DMS53 (cell line): ENCODE measurements at places on chromosomes 1 and 21.
A peak's percentile ranks its signal among the peaks of the same experiment; 100 is the strongest.

DNA sequence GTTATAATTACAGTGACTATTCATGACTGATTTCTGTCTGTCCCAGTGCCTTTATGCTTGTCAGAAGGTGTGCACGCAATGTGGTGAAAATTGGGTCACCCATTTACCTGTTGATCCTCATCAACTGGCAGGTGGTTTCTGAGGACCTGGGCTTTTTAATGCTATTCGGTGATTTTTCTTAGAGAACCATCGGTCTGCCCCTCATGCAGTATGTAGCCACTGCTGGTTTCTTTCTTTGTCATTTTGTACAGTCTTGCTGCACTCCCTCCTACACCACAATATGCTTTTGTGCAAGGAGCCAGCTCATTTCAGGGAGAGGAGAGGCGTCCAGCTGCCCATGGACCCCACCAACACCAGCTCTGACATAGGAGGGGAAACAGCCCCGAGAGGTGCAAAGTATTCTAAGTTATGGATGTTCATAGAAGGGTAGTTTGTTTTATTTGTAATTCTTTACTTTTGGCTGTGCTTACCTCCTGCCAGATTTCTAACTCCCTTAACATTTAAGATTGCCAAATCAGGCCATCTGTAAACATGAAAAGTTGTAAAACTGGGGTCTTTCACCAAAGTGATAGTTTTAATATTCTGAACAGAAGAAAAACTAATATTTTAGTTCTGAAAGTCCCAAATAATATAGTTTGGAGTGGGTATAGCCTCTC is 325.3 kb downstream of the PTBP2 start:
- no peak for DNase-seq

DNA sequence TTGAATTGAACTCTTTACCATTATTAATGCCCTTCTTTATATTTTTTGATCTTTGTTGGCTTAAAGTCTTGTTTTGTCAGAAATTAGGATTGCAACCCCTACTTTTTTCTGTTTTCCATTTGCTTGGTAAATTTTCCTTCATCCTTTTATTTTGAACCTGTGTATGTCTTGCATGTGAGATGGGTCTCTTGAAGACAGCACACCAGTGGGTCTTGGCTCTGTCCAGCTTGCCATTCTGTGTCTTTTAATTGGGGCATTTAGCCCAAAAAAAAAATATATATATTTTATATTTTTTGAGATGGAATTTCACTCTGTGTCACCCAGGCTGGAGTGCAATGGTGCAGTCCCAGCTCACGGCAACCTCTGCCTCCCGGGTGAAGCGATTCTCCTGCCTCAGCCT is 33.6 kb downstream of the DISC1 start:
- no peak for DNase-seq

- no peak for DNase-seq
Measured at GRCh38 chr1:5648410-5649165, 343.6 kb downstream of the NPHP4 start.

DNA sequence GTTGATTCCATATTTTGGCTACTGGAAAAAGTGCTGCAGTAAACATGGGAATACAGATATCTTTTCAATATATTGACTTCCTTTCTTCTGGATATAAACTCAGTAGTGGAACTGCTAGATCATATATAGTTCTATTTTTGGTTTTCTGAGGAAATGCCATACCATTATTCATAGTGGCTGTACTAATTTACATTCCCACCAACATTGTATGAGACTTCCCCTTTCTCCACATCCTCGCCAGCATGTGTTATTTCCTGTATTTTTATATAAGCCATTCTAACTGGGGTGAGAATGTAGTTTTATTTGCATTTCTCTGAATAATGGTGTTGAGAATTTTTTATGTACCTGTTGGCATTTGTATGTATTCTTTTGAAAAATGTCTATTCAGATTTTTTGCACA is 385.2 kb downstream of the NUF2 start:
- no peak for DNase-seq

DNA sequence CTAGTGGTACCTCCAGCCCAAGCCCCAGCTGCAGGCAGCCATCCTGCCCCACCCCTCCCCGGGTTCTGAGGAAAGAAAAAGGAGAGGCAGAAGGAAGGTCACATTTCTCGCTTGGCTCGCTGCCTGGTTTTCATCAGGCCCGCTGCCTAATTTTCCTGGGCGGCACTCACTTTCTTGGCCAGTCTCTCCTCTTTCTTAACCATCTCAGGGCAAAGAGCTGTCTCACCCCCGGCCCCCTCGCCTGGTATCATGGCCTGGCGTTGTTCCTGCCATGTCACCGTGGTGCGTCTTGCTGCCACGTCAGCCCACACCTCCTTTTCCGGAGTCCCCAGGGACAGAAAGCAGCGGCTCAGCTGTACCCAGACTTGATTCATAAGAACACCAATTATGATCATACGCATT is 26.6 kb upstream of the CASZ1 start:
- no peak for DNase-seq

DNA sequence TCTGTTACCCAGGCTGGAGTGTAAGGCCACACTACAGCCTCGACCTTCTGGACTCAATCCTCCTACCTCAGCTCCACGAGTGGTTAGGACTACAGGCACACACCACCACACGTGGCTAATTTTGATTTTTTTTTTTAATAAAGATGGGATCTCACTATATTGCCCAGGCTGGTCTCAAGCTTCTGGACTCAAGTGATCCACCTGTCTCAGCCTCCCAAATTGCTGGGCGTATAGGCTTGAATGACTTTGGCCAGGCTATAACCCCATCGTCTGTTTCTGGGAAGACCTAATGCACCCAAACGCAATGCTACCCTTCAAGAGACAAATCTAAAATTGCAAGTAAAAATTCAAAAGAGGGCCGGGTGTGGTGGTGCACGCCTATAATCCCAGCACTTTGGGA is 52.1 kb downstream of the DAP3 start:
- no peak for DNase-seq

DNA sequence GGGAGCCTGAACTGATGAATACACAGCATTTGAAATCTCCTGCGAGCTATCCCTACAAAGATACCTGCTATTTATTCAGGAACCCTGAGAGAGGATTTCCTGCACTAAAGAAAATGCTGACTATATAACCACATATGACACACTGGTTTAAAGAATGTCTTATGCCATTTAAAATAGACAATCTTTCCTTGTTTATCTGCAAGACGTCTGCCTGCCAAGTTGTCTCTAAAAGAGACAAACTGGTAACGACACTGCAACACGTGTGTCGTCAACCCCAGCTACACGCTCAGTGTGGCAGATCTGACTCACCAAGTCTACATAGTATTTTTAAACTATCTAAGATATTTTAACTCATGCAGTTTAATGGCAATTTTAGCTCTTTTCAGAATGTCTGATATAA is 42.7 kb downstream of the APP start:
- no peak for DNase-seq

GRCh38 chr1:206699626-206700025 is 14.9 kb downstream of the MAPKAPK2 start:
- peak; percentile 33 for DNase-seq

DNA sequence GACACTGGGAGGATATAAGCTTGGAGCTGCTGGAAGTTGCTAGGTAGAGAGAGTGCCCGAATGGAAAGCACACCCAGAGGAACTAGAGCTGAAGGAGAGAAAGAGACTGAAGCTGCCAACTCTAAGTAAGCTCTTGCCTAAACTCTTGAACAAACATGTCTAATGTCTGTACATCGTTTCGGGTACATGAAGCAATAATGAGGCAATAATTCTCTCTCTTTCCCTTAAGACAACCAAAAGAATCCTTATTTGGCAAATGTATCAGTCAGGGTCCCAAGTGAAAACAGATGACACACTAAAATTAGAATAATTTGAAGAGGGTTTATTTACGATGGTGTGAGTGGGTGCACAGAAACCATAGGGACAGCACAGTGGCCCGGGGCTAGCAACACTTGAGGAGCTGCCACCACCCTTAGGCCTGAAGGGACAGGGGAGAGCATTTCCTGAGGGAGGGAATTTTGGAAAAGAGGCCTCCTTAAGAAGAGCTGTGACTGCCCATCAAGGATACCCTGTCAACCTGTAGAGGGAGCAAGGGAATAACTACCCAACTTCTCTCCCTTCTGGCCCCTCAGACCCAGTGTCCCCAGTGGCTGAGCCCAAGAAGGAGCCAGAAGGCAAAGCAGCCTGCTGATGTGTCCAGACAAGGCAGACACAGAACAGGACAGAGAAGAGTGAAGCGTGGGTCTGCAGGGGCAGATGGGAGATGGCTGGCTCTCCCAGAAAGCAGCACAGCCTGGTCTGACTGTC is 36.1 kb upstream of the KHDRBS1 start:
- peak; percentile 35 for DNase-seq

- DNase-seq, result peak; percentile 92
Measured at GRCh38 chr1:151832318-151832980, 847 bp upstream of the RORC start.

DNA sequence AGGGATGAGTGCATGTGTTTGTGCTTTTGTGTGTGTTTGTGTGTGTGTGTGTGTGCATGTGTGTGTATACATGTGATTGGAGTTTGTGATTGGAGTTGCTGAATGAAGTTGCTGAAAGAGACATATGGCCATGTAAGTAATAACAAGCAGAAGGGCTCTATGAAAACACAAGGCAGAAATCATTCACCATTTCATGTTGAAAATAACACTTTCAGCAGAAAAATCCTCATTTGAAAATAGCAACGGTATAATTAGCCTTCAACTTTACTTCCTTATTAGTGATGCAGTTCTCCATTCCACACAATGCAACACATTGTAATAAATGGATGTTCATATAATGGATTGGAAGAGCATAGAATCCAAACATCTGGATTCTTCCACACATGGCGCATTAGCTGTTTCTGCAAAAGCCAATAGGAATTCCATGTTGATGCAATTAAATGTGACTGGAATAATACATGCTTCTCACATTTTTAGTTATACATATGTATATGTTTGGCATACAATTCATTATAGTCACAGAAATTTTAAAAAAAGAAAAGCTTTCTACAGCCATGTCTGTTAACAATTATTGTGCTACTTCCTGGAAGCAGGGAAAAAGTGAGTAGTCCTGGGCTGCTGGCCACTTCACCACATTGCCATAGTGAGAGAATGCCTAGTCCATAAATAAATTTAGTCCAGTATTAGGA is 538.0 kb downstream of the LTN1 start:
- DNase-seq, result no peak

- no peak for DNase-seq
Measured at GRCh38 chr21:46264690-46265144, 20.7 kb downstream of the MCM3AP start.
